Mesenteric fat pad (tissue), 1 donor: ENCODE measurements at places on chromosomes 6 and 20.
A peak's percentile ranks its signal among the peaks of the same experiment; 100 is the strongest.

DNA sequence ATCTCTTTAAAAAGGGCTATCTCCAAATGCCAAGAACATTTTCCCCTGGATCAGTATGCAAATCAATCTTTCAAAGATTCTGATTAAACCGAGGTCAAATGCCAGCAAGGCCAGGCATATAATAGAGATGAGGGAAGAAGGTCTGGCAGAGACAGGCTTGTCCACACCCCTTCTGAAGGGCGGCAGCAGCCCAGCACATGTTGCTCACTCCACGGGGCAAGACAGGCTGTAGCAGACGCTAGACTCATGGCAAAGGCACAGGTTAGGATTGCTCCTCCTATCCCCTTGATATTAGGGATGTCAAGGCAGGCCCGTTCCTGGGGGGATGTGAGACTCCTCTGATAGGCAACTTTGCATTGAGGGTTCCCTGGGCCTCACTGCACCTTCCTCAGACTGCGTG is 104.7 kb upstream of the RIN2 start:
- no peak for DNase-seq

DNA sequence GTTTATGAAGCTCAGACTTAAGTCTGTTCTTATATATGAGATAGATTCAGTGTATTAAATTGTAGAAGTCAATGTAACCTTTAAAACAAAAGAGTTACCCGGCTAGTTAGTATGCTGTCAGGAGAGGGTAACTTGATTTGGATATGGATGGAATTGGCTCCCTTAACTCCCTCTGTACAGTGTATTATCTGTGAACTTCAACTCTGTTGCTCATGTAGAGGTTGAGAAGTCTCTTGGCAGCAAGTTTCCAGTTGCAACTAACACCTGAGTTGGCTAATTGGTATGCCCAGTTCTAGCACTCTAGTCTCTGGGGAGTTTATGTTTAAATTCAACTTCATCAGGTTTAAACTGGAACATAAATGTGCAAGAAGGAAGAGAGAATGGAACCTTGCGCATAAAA is 111.0 kb downstream of the NCOA3 start:
- DNase-seq = no peak

- DNase-seq = no peak
Measured at GRCh38 chr6:131629651-131630050, 1.6 kb upstream of the MED23 start.

- no peak for DNase-seq
Measured at GRCh38 chr6:114049367-114049966, 78.5 kb upstream of the HDAC2 start.

- DNase-seq = no peak
Measured at GRCh38 chr20:47278907-47279348, 77.6 kb downstream of the ZMYND8 start.

- no peak for DNase-seq
Measured at GRCh38 chr6:156309017-156309416, 468.2 kb upstream of the ARID1B start.

GRCh38 chr20:50518270-50518721 is 8.1 kb downstream of the PTPN1 start:
- no peak for DNase-seq

GRCh38 chr6:30887901-30888815 is 3.8 kb downstream of the DDR1 start:
- no peak for DNase-seq

DNA sequence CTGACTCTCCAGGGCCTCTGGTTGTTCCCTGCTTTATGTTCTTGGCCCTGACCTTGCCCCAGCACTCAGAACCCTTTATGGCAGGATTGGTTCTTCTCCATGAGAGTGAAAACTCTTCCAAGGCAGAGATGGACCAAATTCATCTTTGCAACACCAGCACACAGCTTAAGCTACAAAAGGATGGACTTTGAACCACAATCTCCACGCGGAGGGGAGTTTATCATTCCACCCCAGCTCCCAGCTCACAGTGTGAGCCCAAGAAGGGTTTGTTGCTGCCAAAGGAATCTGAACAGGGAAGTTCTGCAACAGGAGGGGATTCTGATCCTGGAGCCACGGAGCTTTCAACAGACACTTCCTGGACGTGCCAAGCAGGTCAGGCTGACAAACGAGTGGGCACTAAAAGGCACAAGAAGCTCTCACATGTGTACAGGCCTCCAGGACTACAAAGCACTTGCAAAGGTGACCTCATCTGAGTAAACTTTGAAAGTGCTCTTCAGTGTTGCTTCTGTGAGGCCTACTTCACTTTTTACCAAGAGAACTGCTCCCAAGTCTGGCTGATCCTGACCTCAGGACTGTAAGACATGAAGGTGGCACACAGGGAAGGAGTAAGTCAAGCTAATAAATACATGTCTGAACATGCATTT is 8.9 kb downstream of the FITM2 start:
- DNase-seq = peak; percentile 49

DNA sequence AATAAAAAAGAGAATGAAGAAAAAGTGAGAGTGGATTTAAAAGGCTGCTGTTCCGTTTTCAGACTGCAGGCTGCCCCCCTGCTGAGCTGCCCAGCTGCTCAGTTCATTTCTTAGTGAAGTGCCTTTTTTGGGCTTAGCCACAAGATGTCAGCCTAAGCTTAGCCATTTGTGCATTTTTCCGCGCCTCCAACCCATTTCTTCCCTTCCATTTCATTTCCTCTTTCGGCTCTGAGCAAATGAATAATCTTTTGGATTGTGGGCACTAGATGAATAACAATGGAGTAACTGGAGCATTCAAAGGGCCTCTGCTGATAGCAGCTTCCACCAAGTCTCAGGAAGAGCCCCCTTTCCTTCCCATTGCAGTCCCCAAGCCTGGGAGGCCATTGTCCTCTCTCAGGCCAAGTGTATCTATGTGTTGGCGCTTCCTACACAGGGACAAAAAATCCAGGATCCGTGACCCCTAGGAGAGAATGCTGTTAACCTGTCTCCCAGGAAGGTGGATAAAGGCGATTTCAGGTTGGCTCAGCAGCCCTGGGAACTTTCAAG is 83.5 kb upstream of the SPTLC3 start:
- no peak for DNase-seq

DNA sequence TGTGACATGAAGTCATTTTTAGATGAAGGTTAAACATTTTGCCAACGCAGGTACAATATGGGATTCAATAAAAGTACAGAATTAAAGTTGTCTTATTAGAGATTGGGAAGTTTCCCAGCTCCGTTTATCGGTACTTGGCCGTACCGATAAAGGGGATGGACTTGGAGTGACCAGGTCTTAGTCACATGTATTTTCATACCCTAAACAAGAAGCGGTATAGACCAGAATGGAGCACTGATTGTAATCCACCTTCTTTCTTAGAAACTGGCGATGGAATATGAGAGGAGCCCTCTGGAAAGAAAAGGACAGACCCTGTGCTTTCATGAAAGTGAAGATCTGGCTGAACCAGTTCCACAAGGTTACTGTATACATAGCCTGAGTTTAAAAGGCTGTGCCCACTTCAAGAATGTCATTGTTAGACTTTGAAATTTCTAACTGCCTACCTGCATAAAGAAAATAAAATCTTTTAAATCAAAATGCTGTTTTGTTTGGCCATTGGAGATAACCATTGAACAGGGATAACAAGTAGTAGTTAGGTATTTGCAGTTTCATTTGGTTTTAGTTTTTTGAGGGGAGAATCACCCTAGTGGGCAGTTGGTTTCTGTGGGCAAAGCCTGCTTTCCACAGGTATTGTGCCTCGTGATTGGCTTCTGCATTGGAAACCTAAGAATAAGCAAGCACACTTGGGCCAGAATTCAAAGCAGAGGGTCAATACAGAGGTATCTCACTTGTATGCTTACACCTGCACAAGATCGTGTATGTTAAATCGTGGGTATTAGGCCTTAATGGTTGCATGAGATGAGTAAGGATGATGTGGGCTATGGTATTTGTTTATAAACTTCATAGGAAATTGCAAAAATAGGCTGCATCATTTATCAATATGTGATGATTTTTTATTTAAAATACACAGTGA is 11.2 kb upstream of the ZNFX1 start:
- no peak for DNase-seq
